ENCODE measurements at places on chromosomes 16 and 17.

GRCh38 chr16:68436581-68436980, 11.7 kb downstream of the SMPD3 start:
- peak; percentile 40 for DNase-seq

DNA sequence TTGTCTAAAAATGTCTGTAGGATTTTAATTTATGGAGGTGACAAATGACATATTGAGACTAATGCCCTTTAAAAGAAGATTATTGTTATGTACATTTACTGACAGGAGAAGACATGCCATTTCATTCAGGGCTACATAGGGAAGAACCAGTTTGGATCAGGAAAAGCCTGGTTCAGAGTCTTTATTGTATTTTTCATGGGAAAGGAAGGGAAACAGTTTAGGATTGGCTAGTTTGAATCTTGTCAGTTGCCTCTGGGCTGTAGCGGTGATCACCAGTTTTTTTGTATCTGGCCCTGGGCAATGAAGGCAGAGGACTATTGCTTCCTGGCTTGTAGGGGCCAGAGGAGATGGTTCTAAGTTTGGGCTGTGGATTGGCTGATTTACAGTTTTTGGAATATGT, 31.8 kb downstream of the NSRP1 start:
- no peak for DNase-seq

- no peak for DNase-seq
Measured at GRCh38 chr16:56589141-56590039, at the start of gene MT3. Gene MT3 (plus strand): TSS chr16:56589528. CDS start chr16:56589591, 63 bp downstream.

GRCh38 chr17:64039106-64039400, 18.6 kb upstream of the ICAM2 start:
- no peak for DNase-seq

- no peak for DNase-seq
Measured at GRCh38 chr17:34228781-34229180, 26.3 kb upstream of the CCL2 start.

GRCh38 chr16:1781758-1782407, 488 bp downstream of the SPSB3 start:
- peak; percentile 39 for DNase-seq

Measured in KBM-7 (cell line).